ENCODE measurements at places on chromosomes 5 and 9. TPM values are rescaled to one million over a fixed set of nuclear protein-coding genes. Genes with fewer than 3 reads are reported as not detected.

- DNase-seq = no peak
These were observed 193.1 kb downstream of the PAX5 start for GRCh38 chr9:36840898-36841536.

DNA sequence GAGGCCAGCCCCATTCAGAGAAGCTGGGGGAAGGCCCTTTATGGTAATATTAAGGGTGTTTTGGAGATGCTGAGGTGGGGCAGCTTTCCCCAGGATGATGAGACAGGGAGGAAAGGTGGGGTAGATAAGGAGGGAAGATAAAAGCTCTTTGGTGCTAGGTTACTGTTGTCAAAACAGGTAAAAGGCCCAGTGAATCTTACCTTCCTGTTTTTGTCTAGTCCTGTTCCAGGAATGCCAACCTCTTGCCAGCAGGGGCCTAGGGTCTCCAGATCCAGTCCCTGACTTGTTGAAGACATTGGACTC lies 797 bp upstream of the CCL27 start:
- no peak for DNase-seq

DNA sequence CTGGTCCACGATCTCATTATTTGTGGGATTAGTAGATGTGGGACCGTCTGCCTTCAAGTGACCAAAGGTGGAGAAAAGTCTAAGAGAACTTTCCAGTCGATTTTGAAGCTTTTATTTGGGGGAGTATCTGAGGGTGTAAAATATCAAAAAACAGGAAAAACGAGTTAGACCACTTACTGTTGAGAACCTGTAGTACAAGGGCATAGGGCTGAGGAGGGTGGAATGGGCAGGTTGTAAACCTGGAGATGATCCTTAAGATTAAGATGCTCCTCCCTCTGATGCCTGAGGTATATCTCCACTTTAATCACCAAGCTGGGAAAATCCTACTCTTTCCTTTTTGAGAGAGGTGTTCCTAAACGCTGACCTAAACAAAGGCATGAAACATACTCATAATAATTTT lies 32.0 kb upstream of the GTF2H2C start:
- DNase-seq = no peak

DNA sequence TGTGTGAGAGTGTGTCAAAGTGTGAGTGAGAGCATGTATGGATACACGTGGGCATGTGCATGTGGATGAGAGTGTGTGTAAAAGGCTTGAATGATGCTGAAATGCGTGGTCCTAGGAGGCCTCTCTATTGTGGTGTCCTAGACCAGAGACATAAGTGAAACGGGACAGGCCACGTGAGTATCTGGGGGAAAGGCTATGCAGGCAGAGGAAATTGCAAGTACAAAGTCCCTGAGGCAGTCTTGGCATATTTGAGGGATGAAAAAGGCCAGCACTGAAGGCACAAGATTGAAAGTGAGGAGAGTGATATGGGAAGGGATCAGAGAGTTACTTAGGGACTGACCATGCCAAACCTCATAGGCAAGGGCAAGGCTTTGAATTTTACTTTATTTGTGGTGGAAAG lies 67.2 kb upstream of the CCDC152 start:
- no peak for DNase-seq

GRCh38 chr9:105204416-105204815 lies 40.0 kb upstream of the SLC44A1 start:
- DNase-seq = no peak

DNA sequence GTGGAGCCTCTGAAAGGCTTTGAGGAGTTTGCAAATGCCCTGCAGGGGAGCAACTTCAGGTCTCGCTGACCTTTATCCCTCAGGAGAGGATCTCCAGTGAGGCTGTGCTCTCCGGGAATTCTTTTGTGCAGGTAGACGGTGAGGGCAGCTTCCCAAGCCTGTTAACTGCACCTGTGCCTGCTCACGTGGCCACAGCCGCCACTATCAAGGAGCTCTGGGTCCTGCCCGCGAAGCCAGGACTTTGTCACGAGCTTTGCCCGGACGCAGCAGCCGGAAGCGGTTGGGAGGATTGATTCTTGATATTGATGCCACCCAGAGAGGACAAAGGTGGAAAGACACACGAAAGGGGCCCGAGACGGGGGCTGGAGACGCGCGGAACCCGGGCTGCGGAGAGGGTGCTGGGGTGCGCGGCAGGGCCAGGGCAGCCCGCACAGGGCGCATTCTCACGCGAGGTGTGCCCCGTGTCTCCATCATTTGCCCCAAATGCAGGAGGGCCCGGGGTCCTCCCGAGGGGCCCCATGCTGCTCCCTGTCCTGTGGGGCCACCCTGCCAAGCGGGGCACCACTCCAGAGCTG lies 18.2 kb downstream of the SLC9A3 start:
- no peak for DNase-seq

GRCh38 chr5:50768634-50769033 lies 102.2 kb downstream of the PARP8 start:
- no peak for DNase-seq

GRCh38 chr5:10465726-10466125 lies 24.0 kb downstream of the ROPN1L start:
- no peak for DNase-seq

DNA sequence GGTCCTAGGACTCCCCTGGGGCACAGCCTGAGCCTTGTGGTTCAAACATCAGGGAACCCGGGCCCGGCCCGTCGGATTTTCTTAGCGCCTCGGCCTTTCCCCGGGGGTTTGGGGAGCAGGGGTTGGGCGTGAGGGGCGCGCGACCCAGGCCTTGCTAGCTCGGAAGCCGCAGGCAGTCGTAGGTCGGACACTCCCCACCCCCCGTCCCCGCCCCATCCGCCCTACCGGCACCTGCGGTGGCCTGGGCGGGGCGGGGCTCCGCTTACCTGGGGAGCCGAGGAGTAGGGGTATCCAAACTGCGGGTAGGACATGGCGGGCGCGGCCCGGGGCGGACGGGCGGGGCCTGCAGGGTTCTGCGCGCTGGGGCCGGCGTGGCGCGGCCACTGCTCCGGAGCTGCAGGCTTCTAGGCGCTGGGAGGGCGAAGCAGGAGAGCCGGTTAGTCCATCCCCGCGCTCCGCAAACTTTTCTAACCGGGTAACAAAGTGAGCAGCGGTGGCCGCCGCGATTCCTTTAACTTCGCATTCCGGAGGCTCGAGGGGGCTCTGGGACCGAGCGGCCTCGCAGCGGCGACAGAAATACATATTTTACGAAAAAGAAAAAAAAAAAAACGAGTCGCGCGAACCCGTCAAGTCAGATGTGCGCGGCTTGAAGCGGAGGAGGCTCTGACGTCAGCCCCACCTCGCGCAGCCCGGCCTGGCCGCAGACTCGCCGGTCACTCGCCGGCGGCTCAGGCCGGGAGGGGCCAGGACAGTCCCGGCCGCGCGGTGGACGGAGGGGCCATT lies at the start of gene IRX4:
Gene IRX4 (minus strand): TSS at position 589 of the 783 bp plus-strand sequence. CDS start 278 bp downstream, at position 311.
- DNase-seq = no peak

DNA sequence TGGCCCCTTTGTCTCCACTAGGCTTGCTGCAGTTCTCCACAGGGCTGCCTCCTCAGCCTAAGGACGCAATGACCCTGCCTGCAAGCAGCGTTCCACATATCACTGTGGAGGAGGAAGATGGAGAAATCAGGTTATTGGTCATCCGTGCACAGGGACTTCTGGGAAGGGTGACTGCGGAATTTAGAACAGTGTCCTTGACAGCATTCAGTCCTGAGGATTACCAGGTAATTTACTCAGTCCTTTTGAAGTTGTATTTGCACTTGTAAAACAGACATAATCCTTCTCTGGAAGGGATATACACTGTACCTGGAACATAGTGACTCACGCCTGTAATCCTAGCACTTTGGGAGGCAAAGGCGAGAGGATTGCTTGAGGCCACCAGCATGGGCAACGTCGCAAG lies 116.6 kb downstream of the ADGRV1 start:
- no peak for DNase-seq

- DNase-seq = peak; percentile 84
These were observed 76.4 kb downstream of the EHMT1 start for GRCh38 chr9:137694962-137695875.

- no peak for DNase-seq
These were observed 316.6 kb downstream of the DNAH5 start for GRCh38 chr5:13627673-13628454.

- DNase-seq = peak; percentile 61
These were observed 90.8 kb downstream of the C5orf15 start for GRCh38 chr5:133877351-133878235.

STPG3 gene
- not detected for total RNA-seq

- peak; percentile 50 for DNase-seq
These were observed 34.5 kb upstream of the TCF7 start for GRCh38 chr5:134079748-134080581.

PRELID2 gene
- total RNA-seq = 24.8 TPM

GARIN3 gene
- total RNA-seq = not detected

FSD1L gene
- 5.5 TPM for total RNA-seq

- DNase-seq = peak; percentile 91
These were observed 25.6 kb downstream of the ZNF474 start for GRCh38 chr5:122154910-122155309.

- no peak for DNase-seq
These were observed 22.0 kb downstream of the NUP188 start for GRCh38 chr9:128969491-128969890.

CCDC112 gene
- total RNA-seq = 6.4 TPM

GRCh38 chr5:78634634-78635033 lies 13.9 kb downstream of the LHFPL2 start:
- no peak for DNase-seq

THBS4 gene
- total RNA-seq = 58.2 TPM

UGT3A1 gene
- total RNA-seq = not detected

AQP7 gene
- 4.6 TPM for total RNA-seq

DNA sequence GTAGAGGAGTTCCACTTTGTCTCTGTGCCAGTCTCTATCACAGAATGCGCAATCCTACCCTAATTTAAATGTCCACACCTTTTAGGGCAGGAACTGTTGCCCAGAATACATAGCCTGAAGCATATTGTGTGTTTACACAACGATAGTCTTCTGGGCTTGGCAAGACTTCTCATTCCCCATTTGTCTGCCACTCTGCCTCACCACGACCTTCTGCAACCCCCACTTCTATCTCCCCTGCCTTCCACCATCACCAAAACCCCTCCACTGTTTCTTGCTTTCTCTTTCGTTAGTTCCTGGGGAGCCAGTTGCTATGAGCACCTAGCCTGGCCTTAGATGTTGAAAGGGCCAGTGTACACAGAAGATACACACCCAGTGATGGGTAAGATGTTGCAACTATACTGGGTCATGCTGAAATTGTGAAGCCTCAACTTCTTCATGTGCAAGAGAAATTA lies 883 bp upstream of the RNF145 start:
- no peak for DNase-seq

DNA sequence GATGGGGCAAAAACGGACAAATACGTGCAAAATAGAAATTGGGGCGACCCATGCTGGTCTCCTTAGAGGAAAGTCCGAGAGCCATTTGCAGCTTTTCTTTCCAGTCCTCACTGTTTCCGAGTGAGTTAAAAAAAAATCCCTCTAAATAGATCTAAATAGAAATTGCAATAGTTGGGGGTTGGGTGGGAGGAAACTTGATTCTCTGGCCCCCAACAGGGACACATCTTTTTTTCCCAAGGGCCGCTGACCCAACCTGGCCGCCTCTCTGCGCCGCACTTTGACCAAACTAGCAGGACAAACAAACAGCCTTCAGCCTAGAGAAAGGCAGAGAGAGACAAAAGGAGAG lies 2.8 kb upstream of the NKX2-5 start:
- no peak for DNase-seq

- no peak for DNase-seq
These were observed 237.3 kb downstream of the CDH10 start for GRCh38 chr5:24407466-24407865.

DNA sequence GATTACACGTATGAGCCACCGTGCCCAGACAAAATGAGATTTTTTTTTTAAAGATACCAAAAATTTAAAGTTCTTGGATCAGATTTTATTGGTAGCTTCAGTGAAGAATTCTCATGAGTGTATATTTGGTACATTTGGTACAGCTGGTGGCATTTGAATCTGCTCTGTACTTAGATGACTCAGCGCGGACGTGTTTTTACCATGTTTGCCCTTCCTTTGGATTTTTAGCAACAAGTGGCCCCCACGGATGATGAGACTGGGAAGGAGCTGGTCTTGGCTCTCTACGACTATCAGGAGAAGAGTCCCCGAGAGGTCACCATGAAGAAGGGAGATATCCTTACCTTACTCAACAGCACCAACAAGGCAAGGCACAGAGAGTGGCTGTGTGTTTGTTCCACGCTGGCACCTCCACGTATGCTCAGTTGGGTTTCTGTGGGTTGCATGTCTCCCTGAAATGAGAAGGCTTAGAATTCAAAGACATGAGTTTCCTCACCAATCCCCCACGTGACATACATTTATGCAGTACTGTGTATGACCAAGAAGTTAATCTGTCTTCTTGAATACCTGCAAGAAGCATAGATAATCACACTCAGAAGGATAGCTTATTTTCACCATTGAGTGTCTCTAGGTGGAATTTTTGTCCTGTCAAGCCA lies 36.3 kb downstream of the SPTAN1 start:
- no peak for DNase-seq

LCN9 gene
- total RNA-seq = not detected

DNA sequence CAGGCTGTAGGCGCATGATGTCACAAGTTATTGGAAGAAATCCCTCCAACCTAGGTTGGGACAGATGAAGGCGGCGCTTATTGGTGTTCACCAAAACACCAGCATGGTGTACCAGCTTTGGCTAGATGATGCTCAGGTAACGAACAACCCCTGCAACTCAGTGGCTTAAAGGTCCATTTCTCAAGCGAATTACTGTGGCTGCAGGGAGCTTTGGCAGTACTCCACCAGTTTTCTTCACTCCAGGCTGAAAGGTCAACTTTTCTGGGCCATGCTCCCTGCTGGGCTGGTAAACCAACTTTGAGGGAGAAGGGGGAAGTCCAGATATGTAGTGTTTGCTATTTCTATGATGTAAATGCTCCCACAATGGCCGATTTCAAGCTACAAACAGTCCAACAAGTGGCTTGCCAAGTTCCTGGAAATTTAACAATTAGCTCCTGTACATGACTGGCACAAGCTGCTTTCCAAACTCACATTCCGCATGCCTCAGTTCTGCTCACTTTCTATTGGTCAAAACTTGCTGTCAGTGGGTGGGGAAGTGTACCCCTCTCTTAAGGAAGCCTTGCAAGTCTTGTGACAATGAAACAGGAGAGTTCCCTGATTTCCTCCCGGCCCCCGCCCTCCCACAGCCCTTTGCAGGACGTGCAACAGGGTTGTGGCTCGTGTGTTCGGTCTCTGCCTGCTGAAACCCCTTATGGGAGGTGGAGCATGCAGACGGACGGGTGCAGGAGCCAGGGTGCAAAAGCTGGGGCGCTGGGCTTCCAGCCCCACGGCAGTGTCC lies 588 bp upstream of the ZBED3 start:
- DNase-seq = no peak

FOXI1 gene
- total RNA-seq = not detected

- DNase-seq = no peak
These were observed 601.5 kb downstream of the ANXA1 start for GRCh38 chr9:73753171-73753570.

PCDHGB6 gene
- total RNA-seq = 8.5 TPM

PPIC gene
- total RNA-seq = 76.8 TPM

DNA sequence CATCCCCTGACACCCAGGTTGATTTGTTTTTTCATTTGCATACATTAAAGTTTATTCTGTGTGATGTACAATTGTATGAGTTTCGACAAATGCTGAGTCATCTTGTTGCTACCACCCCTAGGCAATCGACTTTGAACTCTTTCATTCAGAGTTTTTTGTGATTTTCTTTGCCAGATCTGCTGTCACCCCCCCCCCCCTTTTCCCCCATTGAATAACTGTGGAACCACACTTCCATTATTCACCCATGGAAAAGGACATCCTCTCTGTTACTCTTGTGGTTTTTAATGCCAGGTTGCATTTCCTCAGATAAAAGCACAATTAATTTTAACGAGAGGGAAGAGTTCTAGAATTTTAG lies 13.7 kb upstream of the FAM120AOS start:
- DNase-seq = no peak
